Fibroblast of skin of left biceps (primary cell): ENCODE measurements at places on chromosomes 6 and 20.

GRCh38 chr20:37878835-37879599 is 23.9 kb upstream of the VSTM2L start:
- no peak for DNase-seq

GRCh38 chr20:48844996-48845395 is 17.2 kb upstream of the PREX1 start:
- no peak for DNase-seq

- no peak for DNase-seq
Measured at GRCh38 chr6:95279616-95280015, 297.7 kb upstream of the MANEA start.

GRCh38 chr6:168410554-168411011 is 30.4 kb upstream of the SMOC2 start:
- no peak for DNase-seq

GRCh38 chr6:158026054-158026900 is 44.6 kb downstream of the SYNJ2 start:
- peak; percentile 90 for DNase-seq

DNA sequence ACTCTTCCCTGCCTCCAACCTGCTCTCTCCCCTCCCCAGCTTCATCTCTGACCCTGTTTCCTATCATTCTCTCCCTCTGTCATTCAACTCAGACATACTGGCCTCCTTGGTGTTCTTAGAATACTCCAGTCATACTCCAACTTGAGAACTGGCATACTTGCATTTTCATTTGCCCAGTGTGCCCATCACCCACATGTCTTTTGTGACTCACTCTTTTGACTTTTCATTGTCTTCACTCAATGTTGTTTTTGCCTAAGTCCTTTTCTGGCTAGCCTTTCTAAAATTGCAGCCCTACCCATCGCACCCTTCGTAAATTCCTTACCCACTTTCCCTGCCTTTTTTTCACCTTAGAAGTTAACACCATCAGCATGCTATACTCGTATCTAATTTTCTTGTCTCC is 77.0 kb upstream of the CD2AP start:
- DNase-seq = no peak

- DNase-seq = no peak
Measured at GRCh38 chr6:139778688-139779087, 404.2 kb upstream of the CITED2 start.

DNA sequence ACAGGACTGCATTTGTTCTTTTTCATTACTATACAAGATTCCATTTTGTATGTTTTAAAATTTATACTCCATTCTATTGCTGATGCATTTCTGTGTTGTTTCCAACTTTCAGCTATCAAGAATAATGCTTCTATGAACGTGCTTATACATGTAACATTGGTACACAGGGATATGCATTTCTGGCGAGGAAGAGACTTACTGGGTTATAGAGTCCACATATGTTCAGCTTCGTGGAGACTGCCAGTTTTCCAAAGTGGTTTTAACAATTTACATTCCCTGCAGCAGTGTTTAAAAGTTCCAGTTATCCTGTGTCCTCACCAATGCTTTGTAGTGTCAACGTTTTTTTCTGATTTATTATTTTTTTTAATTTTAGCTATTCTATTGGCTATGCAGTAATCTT is 48.5 kb downstream of the AIG1 start:
- no peak for DNase-seq

DNA sequence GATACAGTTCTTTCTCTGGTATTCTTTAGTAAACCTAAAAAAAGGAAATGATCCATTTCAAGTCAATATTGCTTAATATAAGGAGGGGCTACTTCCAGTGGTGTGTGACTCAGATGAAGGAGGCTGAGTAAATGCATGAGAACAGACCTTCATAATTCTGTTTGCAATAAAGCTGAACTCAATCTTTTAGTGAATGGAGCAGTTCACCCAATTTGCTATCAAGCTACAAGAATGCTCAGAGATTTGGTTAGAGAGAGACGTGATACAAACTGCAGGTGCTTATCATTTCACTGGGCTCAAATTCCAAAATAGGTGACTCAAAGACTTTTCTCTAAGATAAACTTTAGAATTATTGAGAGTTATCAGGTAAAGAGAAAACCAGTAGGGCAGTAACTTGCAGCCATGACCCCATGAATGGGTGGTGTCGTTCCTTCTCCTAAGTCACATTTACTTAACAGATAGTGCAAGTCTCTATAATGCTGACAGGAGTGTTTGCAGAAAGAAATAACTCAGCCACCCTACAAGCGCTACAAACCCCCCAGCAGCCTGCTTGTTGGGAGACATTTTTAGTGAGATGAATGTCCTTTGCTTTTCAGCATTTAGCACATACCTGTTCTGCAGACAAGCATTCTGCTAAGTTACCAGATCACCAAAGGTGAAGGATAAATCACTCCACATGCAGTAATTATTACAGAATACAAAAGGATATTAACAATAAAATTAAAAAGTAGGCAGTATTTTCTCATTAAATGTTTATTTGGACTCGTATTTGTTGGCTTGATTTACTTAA is 16.4 kb upstream of the BLOC1S5 start:
- DNase-seq = no peak

DNA sequence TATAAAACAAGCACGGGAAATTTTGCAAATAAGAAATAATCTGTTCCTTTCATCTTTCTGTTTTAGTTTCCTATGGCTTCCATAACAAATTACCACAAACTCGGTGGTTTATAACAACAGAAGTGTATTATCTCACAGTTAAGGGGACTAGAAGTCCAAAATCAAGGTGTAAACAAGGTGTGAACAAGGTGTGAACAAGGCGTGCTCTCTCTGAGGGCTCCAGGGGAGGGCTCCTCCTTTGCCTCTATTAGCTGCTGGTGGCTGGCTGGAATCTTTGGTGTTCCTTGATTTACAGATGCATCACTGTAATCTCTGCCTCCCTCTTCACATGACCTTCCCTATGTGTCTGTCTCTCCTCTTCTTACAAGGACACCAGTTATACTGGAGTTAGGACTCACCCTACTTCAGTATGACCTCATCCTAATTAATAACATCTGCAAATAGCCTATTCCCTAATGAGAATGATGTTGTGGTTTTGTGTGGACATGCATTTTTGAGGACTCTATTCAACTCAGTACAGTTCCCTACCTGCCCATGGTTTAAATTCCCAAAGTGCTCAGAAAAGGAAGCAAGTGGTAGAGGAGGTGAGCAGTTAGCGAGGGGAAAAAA is 17.5 kb upstream of the BMP5 start:
- DNase-seq = no peak

DNA sequence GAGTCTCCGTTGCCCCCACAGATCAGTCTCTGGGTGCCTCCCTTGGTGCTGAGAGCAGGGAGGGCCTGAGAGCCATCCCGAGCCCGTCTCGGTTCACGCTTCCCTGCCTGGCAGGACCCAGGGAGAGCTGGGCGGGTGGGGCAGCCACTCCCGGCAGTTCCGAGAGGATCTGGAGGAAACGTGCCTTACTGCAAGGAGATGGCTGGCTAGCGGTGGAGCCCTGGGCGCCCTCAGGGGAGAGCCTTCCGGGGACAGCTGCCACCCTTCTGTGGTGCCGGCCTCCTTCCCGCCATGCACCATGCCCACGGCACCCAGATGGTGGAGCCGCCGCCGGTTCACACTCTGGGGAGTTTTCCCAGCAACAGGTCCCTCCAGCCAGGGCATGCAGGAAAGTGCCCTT is 45.8 kb upstream of the SLCO4A1 start:
- no peak for DNase-seq

- peak; percentile 28 for DNase-seq
Measured at GRCh38 chr6:97947841-97948240, 664.8 kb upstream of the MMS22L start.

- DNase-seq = no peak
Measured at GRCh38 chr20:50343125-50343489, 152.5 kb downstream of the CEBPB start.

- no peak for DNase-seq
Measured at GRCh38 chr6:53930330-53930729, 135.5 kb downstream of the LRRC1 start.

GRCh38 chr6:13485923-13486562 is 1.4 kb downstream of the GFOD1 start:
- no peak for DNase-seq

DNA sequence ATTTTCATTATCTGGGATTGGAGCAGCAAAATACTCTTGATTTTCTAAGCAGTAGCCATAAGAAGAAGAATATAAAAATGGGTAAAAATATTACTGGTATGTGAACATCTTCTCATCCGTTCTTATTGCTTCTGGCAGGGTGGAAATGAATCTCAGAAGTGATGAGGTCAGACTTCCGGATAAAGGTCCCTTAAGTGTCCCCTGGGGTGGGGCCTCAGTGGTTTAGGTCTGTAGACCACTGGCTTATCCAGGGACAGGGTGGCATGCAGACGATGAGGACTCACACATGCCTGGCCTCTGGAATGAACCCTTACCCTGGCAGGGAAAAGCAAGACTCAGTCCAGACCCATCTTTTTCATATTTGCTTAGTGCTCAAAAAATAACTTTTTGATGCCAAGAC is 143.3 kb downstream of the UST start:
- DNase-seq = no peak

- DNase-seq = no peak
Measured at GRCh38 chr6:2870046-2870636, 28.5 kb upstream of the SERPINB1 start.

- no peak for DNase-seq
Measured at GRCh38 chr6:63553208-63553607, 19.1 kb upstream of the LOC128125822 start.

DNA sequence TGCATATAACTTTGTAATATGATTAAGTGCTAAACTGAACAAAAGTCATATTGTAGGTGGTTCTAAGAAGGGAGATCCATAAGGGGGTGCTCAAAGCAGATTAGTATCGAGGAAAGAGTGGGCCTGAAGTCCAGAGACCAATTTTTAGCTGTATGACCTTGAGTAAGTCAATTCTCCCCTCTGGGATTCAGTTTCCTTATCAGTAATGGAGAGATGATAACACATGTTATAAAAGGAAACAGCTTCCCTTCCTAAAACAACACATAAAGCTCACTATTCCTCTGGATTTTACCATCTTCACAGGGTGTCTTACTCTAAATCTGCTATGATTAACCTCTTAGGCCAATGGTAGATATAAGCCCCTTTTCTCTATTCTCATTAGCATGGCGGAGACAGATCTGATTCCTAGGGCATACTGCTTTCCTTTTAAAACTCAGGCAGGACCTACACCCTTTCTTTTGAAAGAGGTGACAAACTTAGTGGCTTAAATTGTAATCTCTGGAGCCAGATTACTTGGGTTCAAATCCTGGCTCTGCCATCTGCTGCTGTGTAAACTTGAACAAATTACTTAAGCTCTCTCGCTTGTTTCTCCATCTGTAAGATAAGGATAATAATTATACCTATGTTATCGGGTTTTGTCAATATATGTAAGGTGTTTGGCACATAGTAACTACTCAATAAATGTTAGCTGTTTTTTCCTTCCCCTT is 39.5 kb downstream of the ACSS2 start:
- no peak for DNase-seq

DNA sequence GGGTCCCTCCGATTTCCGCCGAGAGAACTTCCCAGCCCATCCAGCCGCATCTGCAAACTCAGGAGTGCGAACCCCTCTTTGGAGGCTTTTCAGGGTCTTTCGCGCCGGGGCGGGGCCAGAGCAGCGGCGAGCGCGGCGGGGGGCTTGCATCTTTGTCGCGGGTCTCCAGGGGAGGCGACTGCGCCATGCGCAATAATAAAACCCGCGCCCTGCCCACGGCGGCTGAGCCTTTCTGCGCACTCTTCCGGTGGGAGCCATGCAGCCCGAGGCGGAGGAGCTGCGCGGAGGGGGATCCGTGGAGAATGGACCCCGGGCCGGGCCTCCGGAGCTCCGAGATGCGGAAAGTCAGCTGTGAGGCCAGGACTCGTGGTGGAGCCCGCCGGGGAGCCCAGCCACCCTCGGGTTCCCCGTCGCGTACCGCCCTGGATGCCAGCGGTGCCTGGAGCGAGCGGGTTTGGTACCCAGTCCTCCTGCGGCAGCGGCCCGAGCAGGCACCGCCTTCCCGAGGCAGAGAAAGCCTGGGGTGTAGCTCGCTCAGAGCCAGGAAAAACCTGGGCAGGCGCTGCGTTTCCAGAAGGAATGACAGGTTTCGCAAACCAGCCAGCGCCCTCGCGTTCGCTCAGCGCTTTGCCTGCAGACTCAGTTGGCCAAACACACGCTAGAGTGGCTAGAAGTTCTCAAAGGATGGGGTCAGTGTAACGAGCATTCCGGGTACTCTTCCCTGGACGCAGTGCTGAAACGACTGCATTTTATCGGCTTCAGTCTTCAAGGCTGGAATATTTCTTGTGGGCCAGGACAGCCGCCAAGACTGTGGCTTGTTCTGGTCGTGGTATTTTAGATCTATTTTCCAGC is 1.2 kb downstream of the AKAP12 start:
- DNase-seq = peak; percentile 36

DNA sequence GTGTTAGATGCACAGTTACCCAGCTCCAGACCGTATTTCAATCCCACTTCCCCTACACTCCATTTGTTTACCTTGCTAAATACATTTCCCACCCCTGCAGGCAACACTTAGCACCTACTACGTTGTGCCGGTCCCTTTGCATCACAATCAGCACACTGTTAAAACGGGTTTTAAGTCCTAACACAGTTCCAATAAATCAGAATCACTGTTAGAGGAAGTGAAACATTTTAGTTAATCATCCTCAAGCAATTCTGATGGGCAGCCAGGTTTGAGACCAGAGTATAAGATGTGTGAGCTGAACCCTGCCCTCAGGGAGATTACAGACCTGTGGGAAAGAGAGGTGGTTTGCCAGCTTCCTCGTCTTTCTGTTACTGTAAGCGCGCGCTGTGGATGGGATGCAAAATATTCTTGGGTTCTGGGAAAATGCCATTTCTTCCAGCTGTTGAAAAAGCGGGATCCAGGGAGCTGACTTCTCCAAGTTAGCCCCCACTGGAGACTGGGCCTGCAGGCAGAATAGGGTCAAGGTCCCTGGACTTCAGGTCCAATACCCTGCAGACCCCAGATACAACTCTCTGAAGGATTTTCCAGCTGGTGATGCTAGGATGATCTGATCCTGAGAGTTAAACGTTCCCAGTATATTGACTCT is 3.1 kb downstream of the ZCCHC3 start:
- DNase-seq = no peak

DNA sequence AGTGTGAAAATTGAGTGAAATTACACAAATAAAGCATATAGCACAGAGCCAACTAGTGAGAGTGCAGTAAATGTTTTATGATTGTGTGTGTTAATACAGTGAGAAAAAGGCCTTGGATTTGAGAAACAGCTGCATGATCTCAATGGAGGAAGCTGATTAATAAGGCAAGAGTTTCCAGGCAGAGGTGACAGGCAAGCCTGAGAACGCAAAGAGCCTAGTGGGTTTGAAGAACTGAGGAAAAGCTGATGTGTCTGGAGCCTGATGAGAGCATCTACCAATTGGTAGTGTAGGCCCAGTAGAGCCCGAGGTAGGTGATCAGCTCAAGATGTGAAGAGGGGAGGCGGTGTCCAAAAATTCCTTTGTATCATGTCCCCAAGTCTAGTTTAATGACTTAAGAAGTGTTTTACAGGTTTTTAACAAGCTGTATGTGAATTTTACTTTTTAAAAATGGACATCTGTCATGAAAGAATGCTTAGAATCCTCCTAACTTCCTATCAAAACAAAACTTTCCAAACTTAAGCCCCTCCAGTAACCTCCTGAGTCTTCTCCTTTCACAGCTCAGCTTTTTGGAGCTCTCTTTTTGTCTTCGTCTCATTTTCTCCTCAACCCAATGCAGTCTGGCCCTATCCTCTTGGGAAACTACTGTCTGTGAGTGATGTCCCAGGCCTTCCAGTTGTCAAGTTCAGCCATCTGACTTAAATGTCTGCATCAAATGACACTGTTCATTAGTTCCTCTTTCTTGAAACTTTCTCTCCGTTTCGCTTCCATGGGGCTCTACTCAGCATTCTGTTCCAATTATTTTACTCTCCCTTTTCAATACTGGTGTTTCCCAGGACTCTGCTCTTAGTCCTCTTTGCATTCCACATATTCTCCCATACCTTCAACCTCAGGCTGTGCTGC is 1.2 kb downstream of the CDC40 start:
- no peak for DNase-seq
